NCI-H2107 (cell line): ENCODE measurements at places on chromosomes 7 and 10.

GRCh38 chr10:90447831-90448230 lies 410.0 kb downstream of the HTR7 start:
- no peak for DNase-seq

DNA sequence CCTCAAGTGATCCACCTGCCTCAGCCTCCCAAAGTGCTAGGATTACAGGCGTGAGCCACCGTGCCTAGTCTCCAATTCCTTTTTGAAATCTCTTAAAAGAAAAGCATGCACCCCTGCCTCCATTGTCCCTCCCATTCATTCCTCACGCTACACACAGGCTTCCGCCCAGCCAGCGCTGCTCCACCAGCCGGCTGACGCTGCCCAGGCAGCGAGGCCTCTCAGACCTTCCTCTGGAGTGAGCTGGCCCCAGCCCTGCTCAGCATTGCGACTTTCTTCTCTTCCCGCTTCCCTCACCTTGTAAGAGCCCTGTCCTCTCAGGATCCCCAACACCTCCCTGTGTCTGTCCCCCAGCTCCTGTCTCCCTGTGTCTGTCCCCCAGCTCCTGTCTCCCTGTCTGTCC lies 23.6 kb downstream of the RGS10 start:
- no peak for DNase-seq

- DNase-seq: no peak
These were observed 134.4 kb downstream of the ABCA13 start for GRCh38 chr7:48305661-48306060.

DNA sequence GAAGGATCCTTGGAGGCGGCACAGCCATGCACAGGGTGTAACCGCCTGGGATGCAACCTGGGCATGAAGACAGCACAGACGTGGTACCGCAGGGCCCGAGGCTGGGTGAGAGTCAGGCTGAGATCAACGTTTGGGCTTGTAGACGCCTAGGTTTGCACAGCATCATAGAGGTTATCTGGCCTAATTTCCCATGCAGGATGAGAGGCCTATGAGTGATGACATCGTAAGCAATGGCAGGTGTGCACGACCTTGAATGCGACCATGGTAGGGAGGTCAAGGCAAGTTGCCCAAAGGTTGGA lies 7.5 kb downstream of the CALML3 start:
- no peak for DNase-seq

DNA sequence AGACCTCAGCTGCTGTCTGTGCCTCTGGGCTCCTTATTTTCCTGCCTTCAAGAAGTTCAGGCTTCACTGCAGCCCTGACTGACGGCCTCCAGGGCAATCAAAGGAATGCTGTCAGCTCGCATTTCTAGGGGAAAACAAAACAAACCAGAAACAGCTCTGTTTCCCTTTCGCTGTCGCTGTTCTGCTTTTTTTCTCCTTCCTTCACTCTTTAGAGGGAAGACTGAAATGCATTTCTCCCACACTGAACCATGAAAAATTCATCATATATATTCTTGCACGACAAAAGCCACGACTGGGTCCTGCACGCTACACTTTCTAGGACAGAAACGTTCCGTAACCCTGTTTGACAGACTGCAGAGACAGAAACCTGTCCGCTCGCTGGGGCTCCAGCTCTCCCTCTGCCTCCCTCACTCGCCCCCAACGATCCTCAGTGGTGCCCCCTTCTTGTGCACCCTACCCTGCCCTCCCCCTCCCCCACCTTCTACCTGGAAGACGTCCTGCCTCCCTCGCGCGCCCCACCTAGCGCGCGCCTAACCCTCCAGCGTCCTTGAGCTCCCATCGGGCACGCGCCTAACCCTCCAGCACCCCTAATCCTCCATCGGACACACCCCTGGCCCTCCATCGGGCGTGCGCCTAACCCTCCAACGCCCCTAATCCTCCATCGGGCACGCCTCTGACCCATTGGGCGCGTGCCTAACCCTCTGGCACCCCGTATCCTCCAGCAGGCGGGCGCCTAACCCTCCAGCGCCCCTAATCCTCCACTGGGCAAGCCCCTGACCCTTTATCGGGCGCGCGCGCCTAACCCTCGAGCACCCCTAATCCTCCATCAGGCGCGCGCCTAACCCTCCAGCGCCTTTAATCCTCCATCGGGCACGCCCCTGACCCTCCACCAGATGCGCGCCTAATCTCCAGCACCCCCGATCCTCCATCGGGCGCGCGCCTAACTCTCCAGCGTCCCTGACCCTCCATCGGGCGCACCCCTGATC lies 37.1 kb downstream of the SVOPL start:
- DNase-seq: no peak

DNA sequence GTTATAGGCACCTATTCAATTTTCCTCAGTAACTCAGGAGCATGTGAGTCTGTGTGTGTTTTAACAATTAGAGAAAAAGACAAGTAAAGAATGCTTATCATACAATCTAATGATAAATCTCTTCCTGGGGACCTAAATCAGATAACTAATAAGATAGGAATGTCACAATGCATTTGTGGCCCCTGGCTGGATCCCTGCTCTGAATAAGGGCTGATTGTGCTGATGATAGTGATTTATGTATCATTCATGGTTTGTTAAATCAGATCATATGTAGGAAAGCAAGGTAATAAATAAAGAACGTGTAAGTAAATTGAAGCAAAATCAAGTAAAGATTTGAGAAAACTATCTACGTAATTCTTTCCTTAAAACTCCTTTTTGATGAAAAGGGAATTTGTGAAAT lies 145.9 kb downstream of the C7orf25 start:
- no peak for DNase-seq

- DNase-seq: no peak
These were observed 13.2 kb downstream of the ARHGAP19 start for GRCh38 chr10:97279121-97279815.
